ENCODE measurements at places on chromosomes 4 and X. TPM values are rescaled to one million over a fixed set of nuclear protein-coding genes. Genes with fewer than 3 reads are reported as not detected.
A peak's percentile ranks its signal among the peaks of the same experiment; 100 is the strongest.

- DNase-seq: no peak
Observed at GRCh38 chrX:487836-488235, 101.1 kb upstream of the PPP2R3B start.

- DNase-seq: no peak
Observed at GRCh38 chrX:95350774-95351488, 1333.7 kb upstream of the DIAPH2 start.

Gene BOD1L1
- 25.3 TPM for total RNA-seq

Gene ZNF732
- not detected for total RNA-seq

Gene FSTL5
- total RNA-seq: not detected

- DNase-seq: no peak
Observed at GRCh38 chr4:169626331-169627282, 6.2 kb downstream of the CLCN3 start.

GRCh38 chrX:13215729-13216128 is 104.1 kb downstream of the ATXN3L start:
- DNase-seq: no peak

Gene GPM6B
- 4.3 TPM for total RNA-seq

GRCh38 chr4:75030649-75031235 is 97.8 kb downstream of the PARM1 start:
- DNase-seq: peak; percentile 28

Gene ADAM29
- not detected for total RNA-seq

Gene RXFP1
- total RNA-seq: not detected

Gene LRAT
- 7.0 TPM for total RNA-seq

Gene HSFX2
- total RNA-seq: 0.76 TPM

- no peak for DNase-seq
Observed at GRCh38 chr4:140533951-140534480, 10.0 kb downstream of the ELMOD2 start.

- DNase-seq: no peak
Observed at GRCh38 chrX:7131621-7132020, 15.9 kb upstream of the STS start.

DNA sequence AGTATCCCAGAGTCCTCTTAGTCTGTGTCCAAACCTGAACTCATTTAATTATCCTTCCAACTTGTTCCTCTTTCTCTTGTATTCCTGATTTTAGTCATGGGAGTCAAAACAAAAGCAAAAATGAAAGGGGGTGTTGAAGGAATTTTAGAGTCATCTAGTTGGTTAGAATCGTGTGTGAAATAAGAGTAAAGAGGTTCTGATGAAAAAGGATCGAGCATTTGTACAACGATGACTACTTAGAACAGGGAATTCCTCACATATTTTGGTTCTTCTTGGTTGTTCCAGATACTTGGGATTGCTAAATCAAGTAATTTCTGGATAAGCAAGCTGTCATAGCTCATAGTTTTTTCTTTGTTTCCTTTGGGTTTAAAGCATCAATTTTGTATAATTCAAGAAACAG is 194.4 kb downstream of the BCOR start:
- DNase-seq: no peak

DNA sequence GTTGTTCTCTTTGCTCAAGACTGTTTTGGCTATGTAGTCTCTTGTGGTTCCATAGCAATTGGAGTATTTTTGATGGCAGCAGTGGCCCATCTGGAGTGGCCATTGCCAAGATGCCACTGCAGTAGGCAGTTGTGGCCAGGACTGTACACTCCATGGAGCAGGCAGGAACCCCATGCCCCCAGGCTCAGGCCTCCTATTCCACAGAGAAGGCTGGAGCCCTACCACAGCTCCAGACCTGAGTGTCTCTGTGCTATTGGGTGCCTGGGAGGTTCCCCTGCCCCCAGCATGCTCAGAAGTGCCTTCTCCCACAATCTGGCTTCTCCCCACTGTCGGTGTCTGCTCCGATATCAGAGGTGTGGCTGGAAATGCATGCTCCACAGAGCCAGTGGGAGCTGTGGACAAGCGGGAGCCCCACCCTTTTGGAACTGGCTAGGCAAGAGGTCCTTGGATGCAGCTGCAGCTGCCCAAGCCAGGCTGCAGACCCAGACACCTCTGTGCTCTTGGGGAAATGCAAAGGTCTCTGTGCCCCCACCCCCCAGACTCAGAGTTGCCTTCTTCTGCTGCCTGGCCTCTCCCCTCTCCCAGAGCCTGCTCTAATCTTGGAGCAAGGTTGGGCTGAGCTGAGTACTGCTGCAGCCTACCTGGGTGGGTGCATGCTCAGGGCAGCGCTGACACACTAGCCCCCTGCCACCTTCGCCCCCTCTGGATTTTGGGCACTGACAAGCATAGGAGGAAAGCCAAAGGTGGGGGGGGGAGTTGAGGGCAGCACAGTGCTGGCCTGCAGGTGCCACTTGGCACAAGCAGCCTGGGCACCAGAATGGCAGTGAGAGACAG is 46.6 kb upstream of the UBE2NL start:
- no peak for DNase-seq

GRCh38 chr4:68466185-68466584 is 18.9 kb downstream of the TMPRSS11E start:
- DNase-seq: no peak

All from Calu3 (cell line).